ENCODE measurements at places on chromosomes 3 and 15.

DNA sequence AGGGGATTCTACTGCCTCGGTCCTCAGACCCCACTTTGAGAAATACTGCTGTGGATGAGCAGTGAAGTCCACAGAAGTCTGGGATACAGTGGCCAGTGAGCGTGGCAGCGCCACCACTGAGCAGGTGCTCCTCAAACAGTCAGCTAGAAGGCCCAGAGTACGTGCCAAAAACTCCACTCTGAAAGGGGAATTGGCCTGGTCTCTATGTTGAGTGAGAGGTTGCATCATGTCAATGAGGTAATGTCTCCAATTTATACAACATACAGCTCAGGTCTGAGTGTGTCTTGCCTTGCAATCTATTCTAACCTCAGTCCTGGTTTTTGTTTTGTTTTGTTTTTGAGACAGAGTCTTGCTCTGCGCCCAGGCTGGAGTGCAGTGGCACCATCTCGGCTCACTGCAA is 53.3 kb upstream of the ETV5 start:
- no peak for DNase-seq

GRCh38 chr3:148606979-148607378 is 90.7 kb upstream of the AGTR1 start:
- no peak for DNase-seq

- DNase-seq = no peak
Measured at GRCh38 chr3:129936757-129937156, 37.8 kb upstream of the TRH start.

DNA sequence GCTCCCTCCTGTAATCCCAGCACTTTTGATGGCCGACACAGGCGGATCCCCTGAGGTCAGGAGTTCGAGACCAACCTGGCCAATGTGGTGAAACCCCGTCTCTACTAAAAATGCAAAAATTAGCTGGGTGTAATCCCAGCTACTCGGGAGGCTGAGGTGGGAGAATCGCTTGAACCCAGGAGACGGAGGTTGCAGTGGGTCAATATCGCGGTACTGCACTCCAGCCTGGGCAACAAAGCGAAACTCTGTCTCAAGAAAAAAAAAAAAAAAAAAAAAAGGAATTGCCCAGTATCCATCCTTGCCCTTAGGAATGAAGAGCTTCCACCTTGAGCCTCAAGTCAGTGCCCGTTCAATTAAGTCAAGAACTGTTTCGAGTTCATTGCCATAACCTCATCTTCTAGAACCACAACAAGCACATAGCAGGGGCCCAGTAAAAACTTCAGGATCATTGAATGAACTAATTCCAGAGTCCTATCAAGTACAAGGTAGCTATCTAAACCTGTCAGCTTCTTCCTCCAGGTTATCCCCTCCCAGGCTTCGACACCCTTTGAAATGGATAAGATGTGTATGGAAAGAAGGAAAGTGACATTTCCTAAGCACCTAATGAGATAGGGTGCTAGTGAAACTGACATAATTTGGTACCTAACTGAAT is 826 bp downstream of the DBR1 start:
- DNase-seq = no peak

DNA sequence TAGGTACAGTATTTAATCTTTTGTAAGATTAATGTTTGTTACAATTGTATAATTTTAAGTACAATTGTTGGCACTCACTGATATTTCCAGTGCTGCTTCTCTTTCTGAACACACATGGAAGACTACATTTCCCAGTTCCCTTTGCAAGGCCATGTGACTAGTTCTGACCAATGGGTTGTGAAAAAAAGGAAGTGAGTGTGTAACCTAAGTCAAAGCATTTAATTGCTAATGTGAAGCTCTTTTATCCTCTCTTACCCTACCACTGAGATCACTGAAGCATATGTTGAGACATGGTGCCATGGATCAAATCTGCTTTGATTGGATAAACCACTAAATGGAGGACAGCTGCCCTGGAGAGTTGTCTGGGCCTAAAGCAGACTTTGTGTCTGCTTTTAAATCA is 83.9 kb upstream of the PLXND1 start:
- no peak for DNase-seq

GRCh38 chr3:114081037-114081436 is 24.5 kb downstream of the QTRT2 start:
- DNase-seq = no peak

GRCh38 chr15:98738689-98739401 is 90.5 kb downstream of the IGF1R start:
- no peak for DNase-seq

DNA sequence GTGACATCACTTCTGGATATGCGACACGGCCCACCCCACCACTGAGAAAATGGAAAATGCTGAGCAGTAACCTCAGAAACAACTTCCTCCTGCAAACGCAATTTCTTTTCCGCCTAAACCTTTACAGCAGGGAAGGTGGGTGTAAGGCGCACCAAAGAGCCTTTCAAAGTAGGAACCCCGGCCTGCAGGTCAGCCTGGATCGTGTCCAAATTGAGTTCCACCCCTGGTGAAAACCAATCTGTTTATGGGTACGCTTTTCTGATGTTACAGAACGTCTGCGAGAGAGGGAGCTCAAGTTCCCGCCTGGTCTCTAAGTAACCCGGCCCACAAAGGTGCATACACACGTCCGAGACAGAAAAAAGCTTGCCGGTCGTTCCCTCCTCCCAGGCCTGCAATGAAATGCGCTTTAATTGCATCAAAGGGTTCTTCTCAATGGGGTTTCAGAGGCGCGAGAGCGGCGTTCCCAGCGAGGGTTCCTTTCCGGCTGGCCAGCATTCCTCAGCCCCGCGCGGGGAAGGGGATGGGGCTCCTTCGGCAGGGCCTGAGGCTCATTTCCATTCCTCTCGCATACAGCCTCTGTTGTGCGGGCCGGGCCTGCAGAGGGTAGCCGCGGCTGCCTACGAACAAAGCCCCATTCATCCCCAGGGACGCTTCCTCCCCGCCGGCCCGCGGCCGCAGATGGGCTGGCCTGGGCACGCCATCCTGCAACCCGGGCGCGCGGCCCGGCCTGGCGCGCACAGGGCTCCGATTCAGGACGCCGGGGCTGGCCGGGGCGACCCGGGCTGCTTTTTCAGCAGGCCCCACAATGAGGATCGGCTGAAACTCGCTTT is 138.1 kb downstream of the TMCO5A start:
- peak; percentile 5 for DNase-seq

DNA sequence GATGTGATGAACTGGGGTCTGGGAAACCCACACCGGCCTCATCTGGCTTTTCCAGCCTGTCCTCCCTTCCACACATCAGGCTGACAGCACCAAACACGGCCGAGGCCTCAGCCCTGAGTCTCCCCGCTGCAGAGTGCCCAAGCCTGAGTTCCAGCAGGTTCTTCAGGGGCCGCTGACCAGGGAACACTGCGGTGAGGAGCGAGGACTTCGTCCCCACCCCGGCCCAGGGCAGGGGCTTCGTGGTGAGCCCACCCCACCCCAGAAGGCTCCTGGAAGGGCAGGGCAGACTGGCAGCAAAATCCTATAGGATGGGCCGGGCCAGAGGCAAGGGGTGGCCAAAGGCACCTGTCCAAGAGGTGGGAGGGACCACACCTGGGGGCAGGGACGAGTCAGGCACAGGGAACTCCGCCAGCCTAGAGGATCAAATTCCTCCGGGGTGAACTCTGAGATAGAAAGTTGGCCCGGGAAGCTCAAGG is at the start of gene SLC51A:
TSS of gene SLC51A (plus strand) at position 446 of the 476 bp plus-strand sequence. CDS start 179 bp downstream, outside the sequence.
- no peak for DNase-seq
